Stimulated activated CD4-positive, alpha-beta T cell treated with anti-CD3 and anti-CD28 coated beads, TNF-alpha, amount 100 ng/mL, for 24 hours (primary cell): ENCODE measurements at places on chromosomes 7 and 10.

GRCh38 chr10:22875581-22875980 is 52.3 kb upstream of the ARMC3 start:
- no peak for DNase-seq

- DNase-seq, result no peak
Observed at GRCh38 chr10:58952747-58953466, 223.5 kb upstream of the PHYHIPL start.

- no peak for DNase-seq
Observed at GRCh38 chr10:114899982-114900381, 38.0 kb upstream of the TRUB1 start.

DNA sequence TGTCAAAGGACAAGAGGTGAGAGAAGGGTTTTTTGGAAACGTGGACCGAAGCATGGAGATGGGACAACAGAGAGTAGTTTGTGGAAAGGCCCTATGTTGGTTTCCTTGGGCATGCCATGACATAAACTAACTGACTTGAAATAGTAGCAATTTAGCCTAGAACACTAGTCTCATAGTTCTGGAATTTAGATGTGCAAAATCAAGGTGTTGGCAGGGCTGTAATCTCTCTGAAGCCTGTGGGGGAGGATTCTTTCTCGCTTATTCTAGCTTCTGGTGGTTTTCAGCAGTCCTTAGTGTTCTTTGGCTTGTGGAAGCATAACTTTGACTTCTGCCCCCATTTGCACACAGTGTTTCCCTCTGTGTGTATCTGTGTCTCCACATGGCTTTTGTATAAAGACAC is 283.4 kb downstream of the GFRA1 start:
- DNase-seq, result no peak

- no peak for DNase-seq
Observed at GRCh38 chr7:124720195-124720594, 45.4 kb downstream of the GPR37 start.

DNA sequence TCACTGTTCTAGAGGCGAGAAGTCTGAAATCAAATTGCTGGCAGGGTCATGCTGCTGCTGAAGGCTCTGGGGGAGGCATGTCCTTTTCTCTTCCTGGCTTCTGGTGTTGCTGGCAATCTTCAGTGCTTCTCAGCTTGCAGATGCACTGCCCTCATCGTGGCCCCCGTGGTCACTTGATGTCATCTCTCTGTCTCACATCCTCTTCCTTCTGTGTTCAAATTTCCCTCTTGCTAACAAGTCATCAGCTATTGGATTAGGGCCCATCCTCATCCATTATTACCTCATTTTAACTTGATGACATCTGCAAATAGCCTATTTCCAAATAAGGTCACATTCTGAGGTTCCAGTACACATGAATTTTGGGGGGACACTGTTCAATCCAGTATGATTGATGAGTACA is 36.6 kb upstream of the SRGN start:
- DNase-seq, result no peak
